Tongue (tissue), 3 donors: ENCODE measurements at places on chromosomes 1 and 21. TPM values are rescaled to one million over a fixed set of nuclear protein-coding genes. Genes with fewer than 3 reads are reported as not detected.

DNA sequence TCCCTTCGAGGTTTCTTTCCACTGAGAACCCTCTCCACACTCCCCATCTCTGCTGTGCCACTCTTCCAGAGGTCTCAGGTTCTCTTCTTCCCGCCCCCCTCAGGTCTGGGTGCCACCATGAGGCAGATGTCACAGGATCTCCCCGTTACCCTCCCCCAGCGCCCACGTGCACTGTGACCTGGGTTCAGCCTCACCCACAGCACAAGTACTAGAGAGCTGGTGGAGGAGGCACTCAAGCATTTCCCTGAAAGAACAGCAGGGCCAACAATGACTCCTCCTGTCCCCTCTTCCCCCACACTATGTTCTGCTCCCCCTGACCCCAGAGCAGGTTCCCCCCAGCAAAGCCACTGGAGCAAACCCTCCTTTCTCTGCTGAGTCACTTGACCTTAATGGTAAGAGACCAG is 14.3 kb downstream of the PLEKHA6 start:
- DNase-seq, result no peak

- no peak for DNase-seq
Observed at GRCh38 chr1:93675931-93676330, 5.7 kb downstream of the BCAR3 start.

DNA sequence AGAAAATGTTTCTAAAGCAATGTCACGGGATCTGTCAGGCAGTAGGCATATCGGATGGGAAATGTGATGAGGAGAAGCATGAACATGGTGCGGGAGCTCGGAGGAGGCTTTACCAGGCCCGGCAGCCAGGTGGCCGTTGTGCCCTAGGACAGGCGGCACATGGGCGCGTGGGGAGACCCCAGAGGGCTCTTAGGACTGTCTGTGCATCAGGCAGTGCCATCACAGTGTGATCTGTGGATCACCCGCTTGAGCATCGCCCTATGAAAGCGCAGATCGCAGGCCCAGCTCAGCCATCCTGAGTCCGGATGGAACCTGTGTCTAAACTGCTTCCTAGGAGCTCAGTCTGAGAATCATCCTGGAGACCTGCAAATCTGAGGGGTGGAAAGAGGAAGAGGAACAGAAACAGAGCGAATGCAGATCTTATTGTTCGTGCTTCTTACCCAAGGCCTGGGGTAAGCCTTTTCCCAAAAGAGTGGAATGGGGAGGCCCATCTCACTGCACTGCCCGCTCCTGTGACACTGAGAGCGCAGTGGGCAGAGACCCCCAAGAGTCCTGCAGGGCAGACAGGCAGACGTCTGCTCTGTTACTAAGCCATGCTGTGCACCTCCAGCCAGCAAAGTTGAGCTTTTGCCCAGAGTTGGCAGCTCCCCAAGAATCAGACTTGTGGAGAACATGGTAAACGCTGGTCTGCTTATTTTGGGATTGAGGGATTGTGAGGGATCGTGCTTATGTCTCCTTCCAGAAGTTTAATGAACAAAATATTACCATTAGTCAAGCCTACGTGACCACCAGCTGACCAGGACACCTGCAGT is 251.0 kb downstream of the RHOU start:
- DNase-seq, result peak; percentile 86

The LCE1C gene
- not detected for total RNA-seq

The CLCN6 gene
- 16.3 TPM for total RNA-seq

The SLC35A3 gene
- 40.1 TPM for total RNA-seq

The ARHGEF10L gene
- total RNA-seq, result 39.9 TPM
